ENCODE measurements at places on chromosomes 5 and 9.
A peak's percentile ranks its signal among the peaks of the same experiment; 100 is the strongest.

GRCh38 chr9:135023088-135023785 lies 64.2 kb upstream of the OLFM1 start:
- no peak for DNase-seq

- no peak for DNase-seq
Observed at GRCh38 chr9:107933097-107933496, 443.5 kb upstream of the KLF4 start.

DNA sequence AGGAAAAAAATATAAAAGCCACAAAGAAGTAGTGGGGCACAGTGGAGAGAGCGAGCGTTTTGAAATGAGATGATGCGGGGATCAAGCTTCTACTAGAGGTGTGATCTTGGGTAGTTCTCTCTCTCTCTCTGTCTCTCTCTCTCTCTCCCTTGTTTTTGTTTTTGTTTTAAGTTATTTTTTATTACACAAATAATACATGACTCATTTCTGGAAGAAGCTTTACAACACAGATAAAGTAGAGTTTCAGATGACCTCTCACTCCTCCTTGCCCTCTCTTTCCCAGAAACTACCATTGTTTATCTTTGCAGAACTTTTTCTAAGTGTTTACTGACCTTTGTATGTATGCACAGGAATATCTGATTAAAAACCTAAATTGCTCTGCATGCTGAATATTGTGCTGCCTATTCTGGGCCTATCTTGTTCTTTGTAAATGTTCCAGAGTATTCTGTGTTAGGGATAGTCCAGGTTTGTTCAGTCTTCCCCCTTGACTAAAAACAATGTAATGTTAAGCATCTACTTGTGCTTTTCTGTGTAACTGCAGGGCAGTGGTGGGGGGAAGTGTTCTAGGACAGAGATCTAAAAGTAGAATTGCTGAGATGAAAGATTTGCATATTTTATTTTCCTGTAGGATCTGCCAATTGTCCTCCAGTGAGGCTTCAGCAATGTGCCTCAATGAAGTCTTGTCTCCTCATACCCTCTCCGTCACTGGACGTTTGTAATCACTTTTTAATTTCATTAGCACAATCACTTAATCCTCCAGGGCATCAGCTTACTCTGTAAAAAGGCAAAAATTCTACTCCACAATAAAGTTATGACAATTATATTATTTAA lies 52.0 kb downstream of the FYB1 start:
- no peak for DNase-seq

GRCh38 chr5:11143456-11144267 lies 382.6 kb upstream of the DAP start:
- DNase-seq: no peak

GRCh38 chr5:23007236-23007635 lies 154.1 kb upstream of the CDH12 start:
- DNase-seq: no peak

DNA sequence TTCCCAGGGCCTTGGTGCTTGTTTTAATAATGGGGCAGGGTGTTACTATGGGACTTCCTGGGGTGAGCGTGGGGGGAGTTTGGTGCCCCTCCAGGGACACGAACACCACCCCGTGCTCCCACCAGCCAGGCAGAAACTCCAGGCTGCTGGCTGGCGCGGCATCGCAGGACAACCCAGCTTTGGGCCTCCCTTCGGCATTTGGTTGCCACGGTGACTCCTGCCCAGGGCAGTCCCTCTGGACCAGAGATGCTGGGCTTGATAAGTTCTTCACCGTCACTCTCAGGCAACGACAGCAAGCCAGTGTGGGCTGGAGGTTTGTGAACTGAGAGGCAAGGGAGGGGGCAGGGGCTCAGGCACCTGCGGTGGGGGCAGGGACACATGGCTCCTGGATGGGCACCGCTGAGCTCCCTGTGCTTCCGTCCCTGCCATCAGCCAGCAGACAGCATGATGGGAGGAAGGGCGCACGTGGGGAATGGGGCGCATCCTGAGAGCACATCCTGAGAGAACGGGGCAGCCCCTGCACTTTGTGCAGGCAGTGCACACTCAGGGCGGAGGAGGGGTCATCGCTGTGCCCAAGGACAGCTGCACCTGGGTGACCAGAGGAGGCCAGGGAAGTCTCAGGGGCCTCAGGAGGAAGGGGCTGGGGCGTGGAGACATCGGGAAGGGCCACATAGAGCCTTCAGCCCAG lies 116.4 kb downstream of the RXRA start:
- no peak for DNase-seq

- no peak for DNase-seq
Observed at GRCh38 chr5:82494942-82495341, 216.8 kb upstream of the RPS23 start.

GRCh38 chr5:1952444-1953099 lies 69.8 kb upstream of the IRX4 start:
- DNase-seq: no peak

GRCh38 chr5:175275748-175276147 lies 168.2 kb downstream of the DRD1 start:
- no peak for DNase-seq

GRCh38 chr5:72114629-72115028 lies 7.4 kb downstream of the MAP1B start:
- no peak for DNase-seq

GRCh38 chr5:61802456-61802855 lies 470.4 kb downstream of the ZSWIM6 start:
- no peak for DNase-seq

DNA sequence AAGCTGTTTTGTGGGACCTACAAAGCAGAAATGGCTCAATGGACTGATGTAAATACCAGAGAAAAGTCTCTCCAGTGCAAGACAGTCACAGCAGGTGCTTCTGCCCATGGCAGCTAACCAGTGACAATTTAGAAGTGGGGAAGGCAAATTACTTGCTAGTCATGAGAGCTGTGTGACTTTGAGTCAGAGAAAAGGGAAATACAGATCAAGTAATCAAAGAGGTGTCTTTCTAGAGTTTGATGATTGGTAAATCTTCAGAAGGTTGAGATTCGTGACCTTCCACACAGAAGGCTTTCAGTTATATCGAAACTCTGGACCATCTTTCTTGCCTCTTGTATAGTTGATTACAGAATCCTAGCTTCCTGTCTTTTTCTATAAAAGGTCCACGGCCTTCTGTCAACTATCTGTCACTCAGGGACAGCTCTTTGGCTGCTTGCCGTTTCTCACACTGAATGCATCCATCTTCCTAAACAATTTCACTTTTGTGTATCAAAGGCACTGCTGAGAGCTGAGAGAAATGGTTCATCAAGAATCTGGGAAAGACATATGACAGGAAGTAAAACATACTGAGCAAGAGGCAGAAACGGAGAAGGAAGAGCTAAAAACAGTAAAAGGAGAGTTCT lies 993.9 kb upstream of the ACO1 start:
- DNase-seq: no peak

- no peak for DNase-seq
Observed at GRCh38 chr5:56170557-56170956, 62.6 kb downstream of the ANKRD55 start.

DNA sequence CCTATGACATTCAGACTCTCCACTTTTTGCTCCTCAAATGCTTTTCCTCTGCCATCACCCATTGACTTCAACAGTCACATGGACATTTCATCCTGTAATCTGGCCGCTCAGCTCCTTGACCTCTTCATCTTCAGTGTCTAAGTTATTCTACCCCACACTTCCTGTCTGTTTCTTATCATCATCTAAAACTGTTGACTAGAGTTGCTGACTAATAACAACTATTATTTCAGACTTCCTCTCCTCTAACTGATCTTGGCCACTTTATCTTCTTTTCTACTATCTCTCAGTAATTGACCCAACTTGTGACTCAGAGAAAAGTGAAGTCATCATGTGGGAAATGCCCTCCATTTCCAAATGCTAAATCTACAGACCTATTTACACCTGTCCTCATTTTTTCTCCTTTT lies 254.7 kb upstream of the TRPC7 start:
- no peak for DNase-seq

- peak; percentile 27 for DNase-seq
Observed at GRCh38 chr5:55172051-55172899, 702 bp downstream of the CDC20B start.

- no peak for DNase-seq
Observed at GRCh38 chr5:132679717-132680380, 6.1 kb downstream of the IL4 start.

All from stimulated activated CD4-positive, alpha-beta T cell treated with anti-CD3 and anti-CD28 coated beads, Interleukin-15, amount 100 ng/mL, for 1 hour (primary cell).